Skeletal muscle tissue (tissue), 5 donors: ENCODE measurements at places on chromosomes 13 and 19. TPM values are rescaled to one million over a fixed set of nuclear protein-coding genes. Genes with fewer than 3 reads are reported as not detected.

ZNF729 gene
- not detected for total RNA-seq

DMKN gene
- not detected for total RNA-seq

ATP4A gene
- total RNA-seq, result not detected

CYP2A7 gene
- total RNA-seq, result not detected

C13orf46 gene
- total RNA-seq, result under 0.01 TPM

CALR3 gene
- under 0.01 TPM for total RNA-seq

ZNF358 gene
- 14.6 TPM for total RNA-seq

PGLYRP2 gene
- not detected for total RNA-seq

IRGC gene
- total RNA-seq, result not detected

MYO16 gene
- total RNA-seq, result 43.8 TPM

NRTN gene
- not detected for total RNA-seq

CAMSAP3 gene
- total RNA-seq, result not detected

TSC22D1 gene
- 69.4 TPM for total RNA-seq

ACER1 gene
- total RNA-seq, result 0.52 TPM

ZNF575 gene
- total RNA-seq, result not detected

SHD gene
- 24.5 TPM for total RNA-seq

NEK5 gene
- total RNA-seq, result 1.0 TPM

CNN1 gene
- 28.7 TPM for total RNA-seq

PTGIR gene
- 3.1 TPM for total RNA-seq

EDDM13 gene
- total RNA-seq, result not detected

RABAC1 gene
- total RNA-seq, result 85.1 TPM

ZNF525 gene
- 7.8 TPM for total RNA-seq

ZSCAN18 gene
- 50.6 TPM for total RNA-seq

GARIN5A gene
- total RNA-seq, result 0.52 TPM

ZNF850 gene
- 3.7 TPM for total RNA-seq

CALR gene
- total RNA-seq, result 382 TPM

CPB2 gene
- total RNA-seq, result not detected

DOCK6 gene
- total RNA-seq, result 16.2 TPM

KLK10 gene
- total RNA-seq, result under 0.01 TPM

BRME1 gene
- total RNA-seq, result 1.6 TPM

GPR108 gene
- 14.6 TPM for total RNA-seq

BRD4 gene
- 9.4 TPM for total RNA-seq

ACP7 gene
- not detected for total RNA-seq

C5AR2 gene
- 0.52 TPM for total RNA-seq

ZNF845 gene
- 3.7 TPM for total RNA-seq

ZNF837 gene
- total RNA-seq, result 0.52 TPM

ZNF772 gene
- total RNA-seq, result 15.1 TPM

SYDE1 gene
- total RNA-seq, result 7.3 TPM

SHISA7 gene
- total RNA-seq, result not detected

SLC7A9 gene
- 1.0 TPM for total RNA-seq

CKM gene
- 3,746 TPM for total RNA-seq

ZNF253 gene
- 7.3 TPM for total RNA-seq

CGB1 gene
- not detected for total RNA-seq

LTBP4 gene
- 86.6 TPM for total RNA-seq

UBE2L5 gene
- not detected for total RNA-seq

FGF9 gene
- total RNA-seq, result 3.7 TPM

FGF21 gene
- not detected for total RNA-seq

CRX gene
- total RNA-seq, result not detected

C1QTNF9 gene
- 2.6 TPM for total RNA-seq

ISOC2 gene
- total RNA-seq, result 25.1 TPM

METTL21C gene
- total RNA-seq, result 29.7 TPM

TEX101 gene
- not detected for total RNA-seq

SUCLA2 gene
- 47.0 TPM for total RNA-seq

SHANK1 gene
- 6.8 TPM for total RNA-seq

RFX2 gene
- total RNA-seq, result 5.2 TPM

ZNF738 gene
- total RNA-seq, result 15.7 TPM

WASF3 gene
- 4.7 TPM for total RNA-seq

RPL21 gene
- total RNA-seq, result 1,835 TPM

SIGLEC5 gene
- 1.6 TPM for total RNA-seq

URAD gene
- total RNA-seq, result not detected
